ENCODE measurements at places on chromosomes 7 and 10.

- DNase-seq: no peak
Measured at GRCh38 chr7:140587243-140587642, 53.4 kb downstream of the DENND2A start.

DNA sequence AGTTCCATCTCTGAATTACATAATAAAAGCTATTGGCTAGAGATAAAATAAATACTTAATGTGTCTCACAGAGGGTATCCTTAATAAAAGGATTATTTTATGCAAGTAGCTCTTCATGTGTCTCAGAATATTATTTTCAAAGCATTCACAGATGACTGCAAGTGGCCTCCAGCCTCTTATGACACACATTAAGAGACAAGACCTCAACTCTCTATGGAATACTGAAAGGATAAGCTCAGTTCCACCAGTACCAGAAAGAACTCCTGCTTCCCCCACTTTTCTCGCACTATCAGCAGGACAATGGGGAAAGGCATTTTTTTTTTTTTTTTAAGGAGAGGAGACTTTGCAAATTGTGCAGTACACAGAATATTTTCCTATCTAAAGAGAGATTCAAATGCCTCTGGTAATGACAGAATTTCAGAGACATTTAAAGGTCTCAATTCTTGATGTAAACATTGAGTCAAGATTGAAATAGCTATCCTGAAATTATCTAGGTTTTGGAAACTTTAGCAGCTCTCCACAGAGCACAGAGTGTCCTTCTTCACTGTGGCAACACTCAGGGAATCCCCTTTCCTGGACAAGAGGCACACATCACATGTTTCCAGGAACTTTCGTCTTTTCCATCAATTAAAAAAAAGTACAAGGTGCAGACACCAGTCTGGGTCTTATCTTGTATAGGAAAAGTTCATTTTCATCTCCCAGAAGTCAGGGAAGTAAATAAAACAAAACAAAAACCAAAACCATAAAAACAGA lies 122.0 kb upstream of the ANK3 start:
- no peak for DNase-seq

DNA sequence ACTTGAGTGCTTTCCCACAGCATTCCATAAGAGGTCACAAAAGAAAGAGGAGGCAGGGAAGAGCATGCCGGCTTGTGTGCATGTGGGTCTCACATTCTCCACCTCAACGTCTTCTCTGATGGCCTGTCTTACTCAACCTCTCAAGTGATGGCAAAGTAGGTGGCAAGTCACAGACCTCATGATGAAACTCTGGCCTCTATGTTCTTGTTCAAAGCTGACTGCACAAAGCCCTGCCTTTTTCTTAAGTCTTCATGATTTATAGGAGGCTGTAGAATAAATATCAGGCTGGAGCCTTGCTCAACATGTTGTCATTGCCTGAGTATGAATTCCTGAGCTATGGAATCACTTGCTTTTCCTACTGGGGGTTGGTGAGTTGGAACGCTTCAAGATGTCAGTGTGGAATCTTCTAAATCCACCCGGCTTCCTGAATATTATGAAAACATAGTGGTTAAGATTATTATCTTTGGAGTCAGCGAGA lies 213.6 kb upstream of the INHBA start:
- DNase-seq: no peak

- DNase-seq: no peak
Measured at GRCh38 chr7:30147785-30148184, 13.0 kb downstream of the MTURN start.

- DNase-seq: no peak
Measured at GRCh38 chr7:108503112-108504026, 22.6 kb downstream of the PNPLA8 start.

- no peak for DNase-seq
Measured at GRCh38 chr10:131280101-131280500, 31.4 kb downstream of the TCERG1L start.

DNA sequence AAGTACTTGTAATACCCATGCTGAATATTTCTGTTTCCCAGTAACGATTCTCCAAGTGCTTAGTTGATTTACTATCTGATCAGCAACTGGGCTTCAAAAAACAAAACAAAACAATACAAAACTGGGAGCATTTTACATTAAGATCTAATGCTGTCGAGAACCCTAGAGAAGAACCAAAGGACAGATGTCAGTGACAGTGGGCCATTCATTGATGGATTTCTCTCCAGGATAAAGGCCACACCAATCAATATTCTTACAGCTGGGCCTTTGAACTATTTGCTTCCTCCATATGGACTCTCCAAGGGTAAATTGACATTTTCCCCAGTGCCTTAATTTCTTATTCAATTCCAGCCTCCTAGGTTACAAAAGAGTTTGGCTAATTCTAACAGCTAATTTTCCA lies 217.5 kb downstream of the ADAM12 start:
- no peak for DNase-seq

DNA sequence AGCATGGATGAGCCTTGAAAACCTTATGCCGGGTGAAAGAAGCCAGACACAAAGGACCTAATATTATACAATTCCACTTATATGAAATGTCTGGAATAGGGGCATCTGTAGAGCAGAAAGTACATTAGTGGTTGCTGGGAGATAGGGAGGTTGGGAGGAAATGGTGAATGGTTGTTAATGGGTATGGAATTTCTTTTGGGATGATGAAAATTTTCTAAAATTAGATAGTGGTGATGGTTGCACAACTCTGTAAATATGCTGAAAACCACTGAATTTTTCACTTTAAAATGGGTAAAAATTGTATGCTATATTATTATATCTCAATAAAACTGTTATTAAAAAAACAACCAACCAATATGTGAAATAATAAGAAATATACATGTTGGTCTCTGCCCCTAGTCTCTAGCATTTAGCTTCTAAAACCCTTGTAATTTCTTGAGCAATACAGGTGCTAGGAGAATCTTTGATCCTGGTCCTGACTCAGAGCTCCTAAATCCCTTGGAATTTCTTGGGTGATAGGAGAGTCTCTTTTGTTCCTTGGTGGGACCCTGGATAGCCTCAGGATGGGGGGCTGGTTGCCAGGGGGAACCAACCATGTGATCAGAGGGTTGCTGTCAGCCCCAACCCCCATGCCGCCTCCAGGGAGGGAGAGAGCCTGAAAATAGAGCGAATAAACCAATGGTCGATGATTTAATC lies 64.0 kb downstream of the TACR2 start:
- no peak for DNase-seq

DNA sequence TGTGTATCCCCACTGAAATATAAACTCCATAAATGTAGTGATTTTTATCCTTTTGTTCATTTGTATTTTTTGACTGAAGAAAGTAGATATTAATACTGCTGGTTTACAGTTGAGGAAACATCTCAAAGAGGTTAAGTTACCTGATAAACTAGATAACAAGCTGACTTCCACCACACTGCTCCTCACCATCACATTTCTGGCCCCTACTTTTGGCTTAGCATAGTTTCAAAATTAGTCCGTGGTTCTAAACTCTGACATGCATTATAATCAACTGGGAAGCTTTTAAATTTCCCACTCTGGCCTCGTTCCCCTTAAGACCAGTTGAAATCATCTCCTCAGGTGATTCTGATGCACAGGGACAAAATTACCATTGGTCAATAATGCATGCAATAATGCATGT lies 43.5 kb downstream of the ANKIB1 start:
- DNase-seq: no peak

- DNase-seq: no peak
Measured at GRCh38 chr7:99624484-99624883, 7.7 kb downstream of the ZSCAN25 start.

GRCh38 chr7:95047291-95047690 lies 139.9 kb downstream of the PPP1R9A start:
- no peak for DNase-seq

- no peak for DNase-seq
Measured at GRCh38 chr10:72336259-72337038, 18.3 kb downstream of the DNAJB12 start.

- no peak for DNase-seq
Measured at GRCh38 chr7:46109437-46109836, 188.4 kb upstream of the IGFBP3 start.

GRCh38 chr10:104267721-104268404 lies 1.1 kb upstream of the GSTO2 start:
- no peak for DNase-seq

DNA sequence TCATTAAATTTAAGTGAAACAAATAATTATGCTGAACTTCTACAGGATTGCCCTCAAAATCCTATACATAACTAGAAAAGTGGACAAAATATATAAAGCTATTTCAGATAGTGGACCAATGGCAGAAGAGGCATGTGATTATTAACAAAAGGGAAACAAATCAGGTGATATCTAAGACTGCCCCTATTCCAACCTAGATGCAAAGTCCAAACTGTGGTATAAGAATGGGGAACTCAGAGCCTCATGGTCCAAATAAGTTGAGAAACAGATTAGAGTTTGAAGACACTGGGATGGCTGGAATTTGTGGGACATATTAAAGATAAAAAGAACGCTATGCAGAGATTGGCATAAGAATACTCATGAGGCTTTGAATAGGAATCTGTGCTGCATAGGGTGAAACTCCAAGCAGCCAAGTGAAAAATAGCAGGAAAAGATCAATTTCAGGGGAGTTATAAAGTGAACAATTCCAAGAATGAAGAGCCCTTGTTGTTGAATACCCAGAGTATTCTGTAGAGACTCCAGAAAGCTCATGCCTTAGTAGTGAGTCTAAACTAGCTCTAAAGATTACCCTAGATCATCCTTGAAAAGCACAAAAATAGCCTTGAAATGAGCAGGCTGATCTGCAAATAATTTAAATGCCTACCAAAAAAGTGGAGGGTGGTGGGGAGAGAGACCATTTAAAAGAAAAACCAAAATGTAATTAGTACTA lies 152.4 kb downstream of the IMMP2L start:
- no peak for DNase-seq

DNA sequence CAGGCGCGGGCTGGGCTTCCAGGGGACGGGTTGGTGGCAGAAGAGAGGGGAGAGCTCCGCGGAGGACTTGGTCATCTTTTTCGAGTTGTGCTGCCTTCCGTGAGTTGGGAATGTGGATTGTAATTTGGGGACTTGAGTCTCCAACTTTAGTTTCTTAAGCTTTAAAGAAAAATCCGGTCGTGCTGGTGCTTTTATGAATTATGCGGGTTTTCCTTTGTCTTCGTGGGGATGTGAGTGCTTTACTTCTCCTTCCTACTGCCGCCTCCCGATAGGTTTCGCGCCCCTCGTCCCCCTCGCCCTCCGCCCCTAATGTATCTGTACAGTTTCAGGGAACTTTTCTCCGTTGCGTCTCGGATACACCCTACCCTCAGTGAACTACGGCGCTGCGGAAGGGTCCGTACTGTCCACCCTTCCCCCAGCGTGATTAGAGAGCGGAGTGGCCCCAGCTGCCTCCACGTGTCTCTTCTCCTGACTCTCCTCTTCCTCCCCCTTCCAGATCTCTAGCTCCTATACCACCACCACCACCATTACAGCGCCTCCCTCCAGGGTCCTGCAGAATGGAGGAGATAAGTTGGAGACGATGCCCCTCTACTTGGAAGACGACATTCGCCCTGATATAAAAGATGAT lies 649 bp downstream of the SCD start:
- no peak for DNase-seq

GRCh38 chr7:7576344-7576743 lies 9.7 kb downstream of the MIOS start:
- no peak for DNase-seq

DNA sequence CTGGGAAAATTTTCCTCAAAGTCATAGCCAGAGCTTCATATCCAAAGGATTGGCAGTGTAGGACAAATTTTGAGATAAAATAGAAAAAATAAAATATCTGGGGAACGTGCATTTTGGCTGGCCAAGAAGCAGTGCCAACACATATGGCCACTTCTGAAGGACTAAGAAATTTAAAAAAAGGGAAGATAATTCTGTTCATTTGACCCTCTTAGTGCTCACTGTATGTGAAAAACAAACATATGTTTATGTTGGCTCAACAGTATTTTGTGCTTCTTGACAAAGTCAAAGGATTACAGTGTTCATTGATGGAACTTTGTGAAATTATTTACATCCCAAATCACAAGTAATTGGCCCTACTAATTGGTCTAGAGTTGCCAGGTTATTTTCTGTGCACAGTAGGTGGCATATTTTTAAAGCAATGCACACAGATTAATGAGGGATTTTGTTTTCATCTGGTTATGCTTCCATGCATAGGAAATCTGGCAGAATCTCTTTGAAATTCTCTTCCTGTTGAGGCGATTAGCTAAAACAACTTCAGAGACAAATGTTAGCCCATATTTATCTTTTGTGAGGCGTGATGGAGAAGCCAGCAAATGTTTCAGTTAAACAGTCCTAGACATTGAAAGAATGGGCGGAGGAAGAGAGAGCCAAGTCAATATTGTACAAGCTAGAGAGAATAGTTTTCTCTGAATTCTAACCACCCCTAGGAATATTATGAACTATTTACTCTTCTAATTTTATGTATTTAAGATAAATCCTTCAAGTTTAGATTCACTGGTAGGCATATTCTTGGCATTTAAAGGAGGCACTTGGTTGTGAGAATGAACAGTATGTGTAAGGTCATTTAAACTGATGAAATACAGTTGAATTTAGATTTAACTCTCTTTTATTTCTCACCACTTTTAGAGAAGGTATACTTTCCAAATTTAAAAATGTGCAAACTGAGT lies 237.7 kb upstream of the MBL2 start:
- no peak for DNase-seq

- no peak for DNase-seq
Measured at GRCh38 chr7:38284553-38284952, 11.1 kb upstream of the TARP start.

DNA sequence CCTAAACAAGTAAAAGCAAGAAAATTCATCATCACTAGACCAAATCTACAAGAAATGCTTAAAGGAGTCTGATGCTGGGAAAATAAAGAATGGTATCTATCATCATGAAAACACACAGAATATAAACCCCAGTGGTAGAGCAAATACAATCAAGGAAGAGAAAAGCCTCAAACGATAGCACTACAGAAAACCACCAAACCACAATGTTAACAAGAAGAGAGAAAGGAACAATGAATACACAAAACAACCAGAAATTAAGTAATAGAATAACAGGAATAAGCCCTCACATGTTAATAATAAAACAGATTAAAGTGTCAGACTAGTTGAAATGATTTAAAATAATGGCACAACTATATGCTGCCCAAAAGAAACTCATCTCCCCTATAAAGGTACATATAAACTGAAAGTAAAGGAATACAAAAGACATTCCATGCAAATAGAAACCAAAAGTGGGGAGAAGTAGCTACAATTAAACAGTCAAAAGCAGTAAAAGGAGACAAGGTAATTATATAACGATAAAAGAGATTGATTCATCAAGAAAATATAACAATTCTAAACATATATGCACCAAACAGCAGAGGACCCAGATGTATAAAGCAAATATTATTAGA lies 77.3 kb downstream of the JMJD1C start:
- no peak for DNase-seq
